ENCODE measurements at places on chromosomes 16 and 17.

- DNase-seq, result peak; percentile 78
These were observed 45.8 kb downstream of the AKAP1 start for GRCh38 chr17:57130708-57131461.

- no peak for DNase-seq
These were observed 1.2 kb downstream of the NXN start for GRCh38 chr17:978103-979093.

DNA sequence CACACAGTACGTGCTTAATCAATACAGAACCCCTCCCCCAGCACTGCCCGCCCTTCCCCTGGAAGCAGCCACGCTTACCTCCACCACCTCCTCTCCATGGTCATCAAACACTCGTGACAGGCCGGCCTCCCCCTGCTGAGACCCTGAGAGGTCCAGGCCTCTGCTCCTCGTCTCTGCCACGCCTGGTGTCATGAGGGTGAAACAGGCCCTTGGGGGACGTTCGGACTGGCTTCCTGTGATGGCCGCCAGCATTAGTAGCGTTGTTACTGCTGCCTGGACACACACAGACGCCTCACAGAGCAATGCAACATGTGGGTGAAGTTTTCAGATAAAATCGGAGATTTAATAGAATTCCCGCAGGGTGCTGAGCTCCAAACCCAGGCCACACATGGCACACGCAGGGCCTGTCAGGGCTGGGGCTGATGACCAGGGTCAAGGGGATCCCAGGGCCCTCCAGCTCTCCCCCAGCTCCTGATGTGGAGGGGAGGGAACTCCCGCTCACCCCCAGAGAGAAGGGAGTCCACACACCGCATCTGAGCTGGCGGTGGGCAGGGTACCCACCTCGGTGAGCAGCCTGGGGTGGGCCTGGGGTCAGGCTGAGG is 15.9 kb upstream of the SLC38A10 start:
- no peak for DNase-seq

- peak; percentile 38 for DNase-seq
These were observed 754 bp upstream of the SLFN11 start for GRCh38 chr17:35373984-35374765.

DNA sequence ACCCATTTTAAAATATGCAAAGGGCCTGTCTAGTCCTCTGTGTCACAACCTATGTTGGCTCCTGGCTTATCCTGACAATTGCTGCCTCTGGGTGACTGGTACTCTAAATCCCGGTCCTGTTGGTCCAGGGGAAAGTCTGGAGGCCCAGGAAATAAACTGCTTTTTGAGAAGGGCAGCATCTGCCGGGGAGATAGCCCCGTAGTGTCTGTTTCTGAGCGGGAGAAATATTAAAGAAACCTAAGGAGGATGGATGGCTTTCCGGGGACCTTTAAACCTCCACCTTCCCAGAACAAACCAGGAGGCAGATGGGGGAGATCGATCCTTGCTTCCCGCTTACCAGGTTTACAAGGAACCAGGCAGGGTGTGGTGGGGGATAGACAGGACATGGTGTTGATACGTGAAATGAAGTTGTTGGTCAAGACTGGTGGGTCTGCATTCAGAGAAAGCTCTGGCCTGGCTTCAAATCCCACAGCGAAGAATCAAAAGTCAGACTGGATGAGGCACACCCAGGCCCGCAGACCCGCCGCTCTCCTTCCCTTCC is 3.8 kb downstream of the HOXB2 start:
- no peak for DNase-seq

DNA sequence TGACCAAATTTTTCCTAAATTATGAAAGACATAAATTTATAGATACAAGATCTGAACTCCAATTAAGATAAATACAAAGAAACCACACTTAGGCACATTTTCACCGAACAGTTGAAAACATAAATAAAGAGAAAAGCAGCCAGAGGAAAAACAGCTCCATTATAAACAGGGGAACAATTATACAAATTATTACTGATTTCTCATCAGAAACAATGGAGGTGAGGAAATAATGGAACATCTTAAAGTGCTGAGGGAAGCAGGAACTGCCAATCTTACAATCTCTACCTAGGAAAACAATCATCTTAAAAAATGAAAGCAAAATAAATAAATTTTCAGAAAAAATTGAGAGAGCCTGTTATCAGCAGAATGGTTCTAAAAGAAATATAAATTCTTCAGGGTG is 234.4 kb upstream of the PMFBP1 start:
- DNase-seq, result no peak
